ENCODE measurements at places on chromosomes 1 and 21.

DNA sequence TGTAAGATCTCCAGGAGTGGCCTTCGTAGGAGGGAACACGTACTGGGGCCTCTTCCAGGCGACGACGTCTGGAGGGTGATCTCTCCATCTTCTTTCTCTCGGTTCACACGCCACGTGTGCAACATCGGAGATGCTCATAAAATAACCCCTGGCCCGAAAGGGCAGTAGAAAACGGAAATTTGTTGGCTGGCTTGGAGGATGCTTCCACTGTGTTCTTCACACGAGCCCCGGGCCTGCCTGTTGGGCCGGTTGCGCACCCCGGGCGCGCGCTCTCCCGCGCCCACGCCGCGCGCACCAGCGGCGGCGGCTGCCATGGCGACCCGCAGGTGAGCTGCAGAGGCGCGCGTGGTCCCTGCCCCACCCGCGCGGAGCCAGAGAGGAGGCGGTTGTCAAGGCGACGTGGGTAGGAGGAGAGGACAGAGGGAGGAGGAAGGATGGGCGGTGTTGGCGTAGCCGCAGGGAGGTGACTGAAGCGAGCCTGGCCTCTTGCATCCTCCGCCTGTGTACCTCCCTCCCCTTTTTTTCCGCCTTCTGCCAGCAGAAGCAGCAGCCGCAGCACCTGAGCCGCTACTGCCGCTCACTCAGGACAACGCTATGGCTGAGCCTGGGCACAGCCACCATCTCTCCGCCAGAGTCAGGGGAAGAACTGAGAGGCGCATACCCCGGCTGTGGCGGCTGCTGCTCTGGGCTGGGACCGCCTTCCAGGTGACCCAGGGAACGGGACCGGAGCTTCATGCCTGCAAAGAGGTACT lies at the start of gene ELAPOR1:
Gene ELAPOR1, plus strand, starts transcription at position 526 of the 752 bp plus-strand sequence. Its CDS starts 69 bp downstream, at position 595.
- no peak for DNase-seq

- no peak for DNase-seq
Measured at GRCh38 chr1:2486558-2486957, 10.5 kb downstream of the PLCH2 start.

GRCh38 chr1:153849487-153850185 lies 73.1 kb downstream of the GATAD2B start:
- no peak for DNase-seq

- no peak for DNase-seq
Measured at GRCh38 chr1:168121401-168122011, 15.2 kb downstream of the GPR161 start.

DNA sequence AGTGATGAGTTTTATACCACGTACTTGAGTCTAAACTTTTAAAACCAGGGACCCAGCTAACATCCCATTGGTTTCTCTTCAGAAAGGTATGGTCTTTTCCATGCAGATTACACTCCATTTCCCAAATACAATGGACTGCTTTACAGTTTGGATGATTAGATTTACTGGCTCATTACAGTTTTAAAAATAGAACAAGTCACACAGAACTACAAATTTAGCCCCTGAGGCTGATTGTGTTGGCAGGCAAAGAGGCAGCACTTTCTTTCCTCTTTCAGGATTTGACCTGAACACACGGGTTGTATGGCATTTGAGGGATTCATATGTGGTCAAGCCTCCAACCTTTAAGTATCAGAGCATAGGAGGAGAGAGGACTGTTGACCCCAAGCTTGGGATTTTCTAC lies 21.8 kb upstream of the VTCN1 start:
- DNase-seq = no peak

GRCh38 chr1:3042481-3042880 lies 21.2 kb downstream of the ACTRT2 start:
- no peak for DNase-seq

DNA sequence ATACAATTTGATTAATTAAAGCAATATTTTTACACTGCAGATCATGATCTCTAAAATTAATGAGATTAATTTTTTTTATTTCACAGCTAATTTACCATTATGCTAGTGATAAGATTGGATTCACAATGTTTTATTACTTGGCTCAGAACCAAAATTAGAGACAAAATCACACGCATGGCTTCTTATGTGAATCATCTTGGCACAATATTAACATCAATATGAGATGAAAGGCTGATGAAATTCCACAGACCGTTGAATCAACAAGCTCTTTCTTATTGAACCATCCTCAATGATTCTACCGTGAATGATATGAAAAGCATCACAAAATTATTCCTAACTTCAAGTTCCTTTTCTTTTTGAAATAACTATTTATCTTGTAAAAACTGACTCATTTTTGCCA lies 544.9 kb downstream of the KCNT2 start:
- DNase-seq = no peak

DNA sequence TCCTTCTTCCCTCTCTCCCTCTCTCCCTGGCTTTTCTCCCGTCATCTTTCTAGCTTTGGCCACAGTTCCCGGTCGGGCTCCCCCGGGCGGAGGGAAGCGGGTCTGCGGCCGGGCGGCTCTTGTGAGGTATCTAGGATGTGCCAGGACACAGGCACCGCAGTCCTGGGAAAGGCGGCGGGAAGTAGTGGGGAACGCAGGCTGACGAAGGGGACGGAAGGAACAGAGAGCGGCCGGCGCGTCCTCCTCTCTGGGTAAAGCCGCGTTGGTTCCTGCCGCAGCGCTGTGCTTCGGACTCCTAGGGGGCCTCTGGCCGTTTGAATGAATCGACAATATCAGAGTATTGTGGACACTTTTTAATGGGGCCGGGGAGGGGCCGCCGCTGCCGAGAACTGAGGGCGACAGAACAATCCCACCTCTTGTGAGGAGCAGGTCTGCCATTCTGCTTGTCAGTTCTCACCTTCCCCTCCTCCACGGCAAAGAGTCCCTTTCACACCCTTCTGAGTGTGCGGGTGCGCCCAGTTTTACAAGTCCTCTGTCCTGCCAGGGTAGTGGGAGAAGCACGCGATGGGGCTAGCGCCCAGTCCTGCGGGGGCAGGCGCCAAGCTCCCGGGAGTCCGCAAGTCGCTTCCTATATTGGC lies 1.2 kb upstream of the LHX9 start:
- DNase-seq = no peak

DNA sequence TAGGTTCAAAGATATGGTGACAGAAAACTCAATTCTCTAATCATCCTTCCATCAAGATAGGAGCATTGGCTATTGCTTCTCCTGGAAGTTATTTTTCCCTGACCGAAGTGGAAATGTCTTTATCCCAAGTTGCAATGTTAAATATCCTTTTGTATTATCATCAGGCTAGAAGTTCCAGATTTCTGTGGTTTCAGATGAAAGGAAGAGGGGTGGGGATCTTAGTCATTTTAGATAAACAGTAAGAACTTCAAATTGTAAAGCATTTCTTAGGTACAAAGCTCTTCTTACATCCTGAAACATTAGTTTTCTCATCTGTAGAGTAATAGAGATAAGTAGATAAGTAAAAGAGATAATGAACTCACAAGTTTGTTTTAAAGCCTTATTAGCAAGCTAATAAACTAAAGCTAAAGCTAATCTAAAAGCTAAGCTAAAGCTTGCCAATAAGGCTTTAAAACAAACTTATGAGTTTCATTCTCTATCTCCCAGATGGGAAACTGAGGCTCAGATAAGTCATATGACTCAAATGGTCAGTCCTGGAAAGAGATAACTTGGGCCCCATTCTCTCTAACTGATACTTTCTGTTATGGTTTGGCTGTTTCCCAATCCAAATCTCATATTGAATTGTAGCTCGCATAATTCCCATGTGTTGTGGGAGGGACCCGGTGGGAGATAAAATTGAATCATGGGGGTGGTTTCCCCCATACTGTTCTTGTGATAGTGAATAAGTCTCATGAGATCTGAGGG lies 99.2 kb upstream of the KCNK2 start:
- no peak for DNase-seq

DNA sequence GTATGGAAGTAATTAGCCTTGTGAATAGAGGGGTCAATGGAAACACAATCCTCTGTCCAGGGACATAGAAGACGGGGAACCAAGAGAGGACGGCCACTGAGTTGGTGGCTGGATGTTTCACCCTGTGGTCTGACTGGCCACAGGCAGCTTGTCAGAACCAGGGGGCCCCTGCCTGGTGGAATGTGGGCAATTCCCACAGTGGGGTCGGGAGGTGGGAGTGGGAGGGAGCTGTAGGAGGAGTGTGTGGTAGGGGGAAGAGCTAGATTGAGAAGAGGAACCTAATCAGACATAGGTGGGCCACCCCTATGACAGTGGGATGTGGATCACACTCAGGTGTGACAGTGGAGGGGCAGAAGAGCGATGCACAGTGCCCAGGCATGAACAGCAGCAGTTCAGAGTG lies 31.3 kb downstream of the TRIM62 start:
- no peak for DNase-seq

Data from omental fat pad (tissue), 4 donors.